ENCODE measurements at places on chromosomes 3 and 15.

DNA sequence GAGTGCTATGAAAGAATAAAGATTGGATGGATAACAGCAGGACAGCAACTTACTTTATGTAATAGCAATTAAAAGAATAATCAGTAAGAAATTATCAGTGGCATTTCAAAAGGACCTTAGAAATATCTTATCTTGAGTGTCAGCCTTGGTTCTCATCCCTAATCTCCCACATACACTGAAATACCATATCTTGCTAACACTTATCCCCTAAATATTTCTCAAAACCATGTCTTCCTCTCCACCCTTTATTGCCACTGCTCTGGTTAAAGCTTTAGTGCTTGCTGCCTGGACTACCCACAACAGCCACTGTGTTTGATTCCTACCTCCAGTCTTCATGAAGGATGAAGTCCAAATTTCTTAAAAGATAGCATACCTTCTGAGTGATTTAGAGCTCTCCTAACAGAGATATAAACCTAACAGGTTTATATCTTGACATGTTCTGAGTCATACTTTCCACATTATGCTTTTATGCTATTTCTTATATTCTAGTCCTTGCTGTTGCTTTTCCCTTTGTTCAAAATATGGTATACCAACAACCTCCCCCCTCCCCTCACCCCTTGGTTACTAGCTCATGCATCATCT lies 202.8 kb downstream of the RSRC1 start:
- DNase-seq = no peak

GRCh38 chr3:39228496-39228895 lies 36.1 kb upstream of the XIRP1 start:
- DNase-seq = no peak

GRCh38 chr15:65939901-65940617 lies 70.8 kb downstream of the RAB11A start:
- DNase-seq = no peak

GRCh38 chr15:84799511-84800187 lies 17.5 kb upstream of the ALPK3 start:
- DNase-seq = no peak

GRCh38 chr3:137083332-137083731 lies 125.5 kb downstream of the IL20RB start:
- no peak for DNase-seq

DNA sequence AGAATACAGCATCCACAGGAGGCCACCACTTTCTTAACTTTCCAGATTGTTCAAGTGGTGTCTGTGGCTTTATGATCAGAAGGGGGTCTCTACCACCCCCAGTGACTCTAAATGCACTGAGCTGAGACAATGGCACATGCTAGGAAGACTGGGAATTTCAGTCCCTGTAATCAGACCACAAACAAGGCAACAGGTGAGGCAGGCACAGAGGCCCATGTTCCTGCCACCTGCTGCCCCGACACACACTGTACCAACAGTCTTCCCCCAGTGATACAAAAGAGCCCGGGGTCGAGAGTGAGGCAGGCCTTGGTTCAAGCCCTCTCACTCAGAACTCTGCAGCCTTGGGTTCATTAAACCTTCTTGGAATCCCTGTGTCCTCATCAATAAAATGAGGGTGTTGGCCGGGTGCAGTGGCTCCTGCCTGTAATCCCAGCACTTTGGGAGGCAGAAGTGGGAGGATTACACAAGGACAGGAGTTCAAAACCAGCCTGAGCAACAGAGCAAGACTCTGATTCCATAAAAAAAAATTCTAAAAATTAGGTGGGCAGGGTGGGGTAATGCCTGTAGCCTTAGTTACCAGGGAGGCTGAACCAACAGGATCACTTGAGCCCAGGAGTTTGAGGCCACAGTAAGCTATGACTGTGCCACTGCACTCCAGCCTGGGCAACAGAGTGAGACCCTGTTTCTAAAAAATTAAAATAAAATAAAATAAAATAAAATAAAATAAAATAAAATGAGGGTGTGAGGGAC lies 55.8 kb downstream of the ADCY5 start:
- no peak for DNase-seq
